ENCODE measurements at places on chromosomes 2 and 18. TPM values are rescaled to one million over a fixed set of nuclear protein-coding genes. Genes with fewer than 3 reads are reported as not detected.

Gene MOCOS
- total RNA-seq: 5.7 TPM

Gene RNF152
- 0.58 TPM for total RNA-seq

Gene RIT2
- total RNA-seq: not detected

Gene C18orf54
- 12.9 TPM for total RNA-seq

Gene PSMA8
- total RNA-seq: not detected

Gene NDUFV2
- total RNA-seq: 103 TPM

Gene TMEM178A
- 2.8 TPM for total RNA-seq

GRCh38 chr2:73994178-73994831 lies 9.6 kb downstream of the TET3 start:
- DNase-seq: no peak

DNA sequence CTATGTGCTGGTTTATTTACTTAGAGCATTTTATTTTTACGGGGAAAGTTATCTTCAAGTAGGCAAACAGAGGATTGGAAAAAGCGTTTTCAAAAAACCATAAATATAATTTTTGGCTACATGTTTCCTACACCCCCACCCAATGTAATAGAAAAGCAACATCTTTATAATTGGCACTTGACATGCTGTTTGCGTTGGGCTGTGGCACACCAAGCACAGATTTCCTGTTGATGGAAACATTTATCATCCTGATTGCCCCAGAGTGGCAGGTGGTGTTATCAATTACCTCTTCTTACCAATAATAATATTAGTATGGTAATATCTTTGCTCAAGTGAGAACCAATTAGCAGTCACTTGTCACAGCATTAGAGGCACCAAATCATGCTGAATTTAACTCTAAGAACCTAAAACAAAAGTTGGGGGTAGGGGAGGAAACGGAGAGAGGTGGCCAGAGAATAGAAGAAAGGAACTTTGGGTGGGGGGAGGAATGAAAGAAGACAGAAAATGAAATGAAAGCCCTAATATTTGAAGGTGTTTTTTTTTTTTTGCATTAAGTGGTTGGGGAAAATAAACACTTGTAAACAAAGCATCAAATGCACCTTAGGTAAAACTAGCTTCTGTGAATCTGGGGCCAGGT lies 3.8 kb upstream of the SALL3 start:
- no peak for DNase-seq

DNA sequence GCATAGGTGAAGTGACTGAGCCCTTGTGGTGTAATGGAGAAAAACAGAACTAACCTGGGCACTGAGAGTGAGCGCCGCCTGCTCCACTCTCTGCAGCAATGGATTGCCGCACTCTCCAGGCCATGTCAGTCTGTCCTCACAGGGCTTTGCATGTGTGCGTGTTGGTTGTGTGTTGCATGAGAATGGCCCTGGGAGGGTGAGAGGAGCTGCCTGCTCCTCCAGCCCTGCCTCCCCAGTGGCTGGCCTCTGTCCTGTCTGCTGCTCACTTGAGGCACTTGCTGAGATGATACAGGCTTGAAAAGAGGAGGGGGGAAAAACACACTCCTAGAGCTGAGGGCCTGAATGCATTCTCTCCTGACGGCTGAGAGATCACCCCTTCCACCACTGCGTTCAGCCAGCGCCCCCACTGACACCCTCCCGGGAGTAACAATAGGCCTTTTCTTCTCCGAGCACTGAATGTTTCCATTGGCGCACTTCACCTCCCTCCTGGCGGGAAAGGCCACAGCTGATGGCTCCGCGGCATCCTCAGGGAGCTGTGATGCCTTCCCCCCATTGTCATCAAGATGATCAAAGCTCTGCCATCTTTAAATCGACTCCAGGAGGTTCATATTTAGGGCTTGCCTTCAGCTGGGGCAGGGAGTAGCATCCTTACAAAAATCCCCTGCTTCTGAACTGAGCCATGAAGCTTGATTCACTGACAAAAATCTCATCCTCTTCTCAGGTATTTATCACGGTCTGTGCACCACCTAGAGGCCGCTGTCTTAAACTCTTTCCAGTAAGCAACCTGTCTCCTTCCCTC lies 49.9 kb upstream of the DAPL1 start:
- no peak for DNase-seq

DNA sequence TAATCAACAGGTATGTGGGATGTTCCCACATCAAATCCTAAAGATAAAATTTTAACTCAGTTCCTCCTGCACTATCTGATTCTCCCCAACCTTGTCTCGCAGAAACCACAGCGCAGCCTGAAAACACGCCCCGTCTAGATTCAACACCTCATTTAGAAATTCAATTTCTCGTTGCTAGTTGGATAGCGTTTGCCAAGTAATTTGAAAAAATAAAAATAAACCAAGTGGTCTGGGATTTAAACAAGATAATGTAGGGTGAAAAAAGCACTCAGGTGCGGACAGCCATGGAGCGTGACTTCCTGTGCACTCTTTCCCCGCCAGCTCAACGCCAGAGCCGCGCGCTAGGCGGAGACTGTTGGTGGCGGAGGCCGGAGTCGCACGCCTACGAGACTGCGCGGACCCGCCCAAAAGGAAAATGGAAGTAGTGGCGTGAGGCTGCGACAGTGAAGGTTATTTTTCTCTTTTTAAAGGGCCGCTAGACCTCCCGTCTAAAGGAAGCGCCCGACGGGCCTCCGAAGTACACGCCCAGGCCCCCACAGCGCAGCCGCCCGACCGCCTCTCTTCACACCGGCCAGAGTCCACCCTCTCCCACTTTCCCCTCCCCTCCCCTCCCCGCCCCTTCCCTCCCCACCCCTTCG lies 615 bp upstream of the CCNT2 start:
- DNase-seq: peak; percentile 50

GRCh38 chr2:199663157-199663556 lies 187.8 kb downstream of the FTCDNL1 start:
- no peak for DNase-seq

DNA sequence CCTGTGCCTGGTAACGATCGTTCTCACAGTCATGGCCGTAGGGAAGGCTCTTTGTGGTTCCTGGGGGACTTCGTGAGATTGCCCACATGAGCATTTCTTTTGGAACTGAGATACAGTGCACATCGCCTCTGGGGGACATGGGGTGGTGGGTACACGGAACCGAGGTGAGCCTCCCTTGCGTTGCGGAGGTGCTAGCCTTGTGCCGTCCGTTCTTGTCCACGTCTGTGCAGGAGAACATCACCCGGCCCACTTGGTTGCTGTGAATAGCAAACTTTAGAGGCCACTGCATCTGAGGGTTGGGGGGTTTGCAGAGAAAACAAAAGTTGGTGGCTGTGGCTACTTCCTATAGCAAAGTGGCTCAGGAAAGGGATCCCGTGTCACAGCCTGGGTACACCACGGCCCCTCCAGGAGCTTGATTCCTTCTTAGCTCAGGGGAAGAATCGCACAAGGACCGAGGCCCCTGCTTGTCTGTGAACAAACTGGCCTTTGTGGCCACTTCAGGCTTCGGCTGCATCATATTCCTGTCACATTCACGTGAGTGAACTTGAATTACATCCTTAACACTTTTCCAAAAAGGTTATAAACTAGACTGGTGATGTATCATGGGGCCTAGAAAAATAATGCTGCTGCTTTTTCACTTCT lies 72.6 kb downstream of the LRRFIP1 start:
- no peak for DNase-seq

GRCh38 chr2:218713922-218714321 lies 3.3 kb downstream of the TTLL4 start:
- no peak for DNase-seq

DNA sequence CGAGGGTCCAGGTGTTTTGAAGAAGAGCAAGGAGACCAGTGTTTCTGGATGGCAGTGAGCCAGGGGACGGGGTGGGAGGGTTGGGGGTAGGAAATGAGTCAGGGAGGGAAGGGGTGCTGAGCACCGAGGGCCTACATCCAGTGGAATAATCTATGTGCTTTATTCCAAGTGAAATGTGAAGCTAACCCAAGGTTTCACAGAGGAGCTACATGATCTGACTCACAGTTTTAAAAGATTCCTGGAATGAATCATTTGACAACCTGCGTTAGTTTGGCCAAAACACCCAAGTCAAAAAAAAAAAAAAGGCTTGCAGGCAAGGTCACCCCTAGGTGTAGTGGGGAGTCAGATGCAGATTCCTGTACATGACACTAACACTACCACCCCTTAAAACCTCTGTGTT lies 419.7 kb upstream of the MEX3C start:
- peak; percentile 26 for DNase-seq
